ENCODE measurements at places on chromosomes 6 and 20. TPM values are rescaled to one million over a fixed set of nuclear protein-coding genes. Genes with fewer than 3 reads are reported as not detected.

DNA sequence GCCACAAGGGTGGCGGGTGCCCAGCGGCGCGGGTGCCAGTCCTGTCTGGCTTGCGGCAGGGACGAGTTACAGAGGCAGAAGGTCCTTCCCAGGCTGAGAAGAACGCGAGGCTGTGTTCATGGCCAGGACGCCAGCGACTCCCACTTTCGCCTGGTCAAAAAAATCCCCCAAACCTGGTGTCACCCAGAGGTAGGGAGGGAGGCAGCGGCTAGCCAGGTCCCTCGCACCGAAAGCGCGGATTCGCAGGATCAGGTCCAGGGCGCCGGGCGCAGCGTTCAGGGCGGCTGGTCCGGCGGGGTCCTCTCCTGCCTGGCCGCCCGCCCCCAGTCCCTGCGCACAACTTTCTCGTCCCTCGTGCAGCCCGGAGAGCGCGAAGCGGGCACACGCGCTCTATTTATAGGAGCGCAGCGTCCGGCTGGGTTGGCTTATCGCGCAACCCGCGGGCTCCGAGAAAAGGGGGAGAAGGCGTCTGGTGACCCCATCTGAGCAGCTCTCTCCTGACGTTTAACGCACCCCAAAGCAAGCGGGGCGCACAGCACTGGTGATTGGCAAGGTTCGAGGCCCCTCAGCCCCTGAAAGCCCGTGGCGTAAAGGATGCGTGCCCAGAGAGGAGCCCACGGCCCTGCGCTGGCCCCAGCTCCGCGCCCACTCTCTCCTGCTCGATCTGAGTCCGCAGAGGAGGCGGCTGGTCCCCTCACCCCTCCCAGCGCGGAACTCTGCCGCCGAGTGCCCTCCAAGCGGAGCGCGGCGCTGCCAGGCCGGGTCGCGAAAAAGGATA lies 519 bp downstream of the CBLN4 start:
- DNase-seq = no peak

- no peak for DNase-seq
These were observed 350.8 kb upstream of the TSHZ2 start for GRCh38 chr20:52621401-52621800.

DNA sequence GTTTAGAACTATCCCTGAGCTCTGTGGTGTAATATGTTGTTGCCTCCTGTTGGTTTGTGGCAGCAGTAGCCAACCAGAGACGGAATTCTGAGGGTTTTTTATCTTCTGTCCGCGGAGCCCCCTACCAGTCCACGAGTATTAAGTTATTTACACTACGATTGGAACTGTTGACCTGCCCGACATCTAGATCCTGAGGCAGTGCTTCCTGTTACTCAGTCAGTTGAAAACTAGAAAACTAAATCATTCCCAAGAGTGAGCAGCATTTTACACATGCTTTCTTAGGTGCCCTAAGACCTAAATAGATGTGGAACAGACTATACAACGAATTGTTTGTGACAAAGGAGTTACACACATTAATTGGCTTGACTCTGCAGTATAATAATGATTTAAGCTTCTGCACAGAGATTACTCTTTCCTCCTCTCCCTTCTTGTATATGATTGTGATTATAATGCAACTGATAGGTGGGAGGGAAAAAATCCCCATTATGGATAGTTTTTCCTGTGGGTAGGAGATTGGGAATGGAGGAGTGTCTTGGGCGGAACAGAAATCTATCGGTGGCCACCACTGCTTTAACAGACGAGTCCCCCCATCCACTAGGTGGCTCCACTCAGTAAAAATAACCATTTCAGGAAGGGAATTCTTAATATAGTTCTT lies 1.7 kb downstream of the LOC128125822 start:
- DNase-seq = no peak

- no peak for DNase-seq
These were observed 144.6 kb downstream of the MTHFD1L start for GRCh38 chr6:151010071-151010470.

- DNase-seq = no peak
These were observed 38.0 kb downstream of the TTLL9 start for GRCh38 chr20:31908424-31908823.

- no peak for DNase-seq
These were observed 13.3 kb downstream of the RSPH9 start for GRCh38 chr6:43658161-43658560.

- no peak for DNase-seq
These were observed 144.7 kb downstream of the QRSL1 start for GRCh38 chr6:106773996-106774629.

GRCh38 chr20:62686869-62687830 lies 21.5 kb upstream of the NTSR1 start:
- DNase-seq = no peak

Gene HMGA1
- 45.7 TPM for total RNA-seq

Gene RUNX2
- total RNA-seq = 0.24 TPM

Gene TAB2
- 58.0 TPM for total RNA-seq

Gene PSORS1C1
- total RNA-seq = 1.2 TPM

GRCh38 chr20:57475388-57476083 lies 49.4 kb downstream of the CTCFL start:
- no peak for DNase-seq

- no peak for DNase-seq
These were observed 35.7 kb upstream of the MLN start for GRCh38 chr6:33839399-33840047.

DNA sequence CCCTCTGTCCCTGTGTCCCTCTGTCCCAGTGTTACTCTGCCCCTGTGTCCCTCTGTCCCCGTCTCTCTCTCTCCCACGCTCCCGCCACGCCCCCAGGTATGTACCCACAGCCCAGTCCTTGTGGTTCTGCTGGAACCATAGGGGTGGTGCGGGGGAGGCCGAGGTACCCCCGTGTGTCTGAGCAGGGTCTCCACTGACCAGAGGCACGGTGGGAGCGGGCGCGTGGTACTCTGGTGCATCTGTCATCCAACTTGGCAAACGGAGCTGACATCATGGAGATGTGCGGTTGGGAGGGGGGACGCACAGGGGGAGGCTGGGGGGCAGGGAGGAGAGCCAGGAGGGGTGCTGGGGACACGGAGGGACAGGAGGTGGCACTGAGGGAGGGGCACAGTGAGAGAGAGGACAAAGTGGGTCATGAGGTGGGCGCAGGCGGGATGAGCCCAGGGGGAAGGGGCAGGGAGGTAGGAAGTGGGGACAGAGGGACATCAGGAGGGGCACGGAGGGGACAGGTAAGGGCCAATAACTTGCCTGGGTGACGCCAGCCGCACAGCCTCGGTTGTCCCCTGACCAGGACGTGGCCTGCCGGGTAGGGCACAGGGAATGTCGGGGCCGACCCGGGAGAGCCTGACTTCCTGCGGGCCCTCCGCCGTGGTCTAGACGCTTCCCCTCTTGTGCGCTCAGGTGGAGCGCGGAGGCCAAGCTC lies 163.6 kb upstream of the PDE10A start:
- no peak for DNase-seq

Gene FOXP4
- total RNA-seq = 14.4 TPM

Gene MUC22
- 0.19 TPM for total RNA-seq

GRCh38 chr20:63886921-63887320 lies 8.0 kb upstream of the DNAJC5 start:
- DNase-seq = no peak

Gene MAP7
- total RNA-seq = 2.1 TPM

DNA sequence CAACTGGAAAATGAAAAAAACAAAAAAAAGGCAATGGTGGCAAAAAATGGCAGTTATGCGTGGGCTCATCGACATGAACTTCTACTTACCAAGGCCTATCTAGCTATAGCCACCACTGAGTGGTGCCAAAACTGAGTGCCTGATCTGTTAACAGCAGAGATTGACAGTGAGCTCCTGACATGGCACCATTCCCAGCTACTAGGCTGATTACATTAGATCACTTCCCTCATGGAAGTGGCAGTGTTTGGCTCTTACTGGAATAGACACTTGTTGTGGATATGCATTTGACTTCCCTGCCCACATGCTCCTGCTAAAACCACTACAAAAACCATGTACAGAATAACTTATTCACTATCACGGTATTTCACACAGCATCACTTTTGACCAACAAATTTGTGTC lies 216.1 kb upstream of the SGK1 start:
- no peak for DNase-seq

DNA sequence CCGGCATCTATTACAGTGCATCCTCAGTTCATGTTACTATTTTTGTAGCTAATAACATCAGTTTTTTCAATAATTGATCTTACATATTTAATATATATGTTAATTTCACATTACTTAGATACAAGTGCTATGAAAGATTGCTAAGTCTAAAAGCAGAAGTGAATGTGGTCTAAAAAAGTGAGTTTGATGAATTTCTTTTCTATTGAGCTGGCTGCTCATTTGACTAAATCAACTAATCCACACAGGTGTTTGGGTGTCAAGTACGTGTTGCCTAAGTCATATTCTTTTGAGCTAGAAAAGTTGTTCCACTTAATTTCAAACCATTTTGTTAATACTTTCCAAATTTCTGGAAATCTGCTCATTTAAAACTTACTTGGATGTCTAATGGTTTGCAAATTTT lies 46.6 kb upstream of the EZR start:
- no peak for DNase-seq

- DNase-seq = no peak
These were observed 304.7 kb upstream of the SGK1 start for GRCh38 chr6:134622382-134623173.

DNA sequence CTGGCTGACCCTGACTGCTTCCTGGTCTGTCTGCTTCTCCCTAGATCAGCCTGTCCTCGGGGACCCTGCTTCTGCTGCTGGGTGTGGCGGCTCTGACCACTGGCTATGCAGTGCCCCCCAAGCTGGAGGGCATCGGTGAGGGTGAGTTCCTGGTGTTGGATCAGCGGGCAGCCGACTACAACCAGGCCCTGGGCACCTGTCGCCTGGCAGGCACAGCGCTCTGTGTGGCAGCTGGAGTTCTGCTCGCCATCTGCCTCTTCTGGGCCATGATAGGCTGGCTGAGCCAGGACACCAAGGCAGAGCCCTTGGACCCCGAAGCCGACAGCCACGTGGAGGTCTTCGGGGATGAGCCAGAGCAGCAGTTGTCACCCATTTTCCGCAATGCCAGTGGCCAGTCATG lies 6.3 kb downstream of the NRSN2 start:
- DNase-seq = no peak

DNA sequence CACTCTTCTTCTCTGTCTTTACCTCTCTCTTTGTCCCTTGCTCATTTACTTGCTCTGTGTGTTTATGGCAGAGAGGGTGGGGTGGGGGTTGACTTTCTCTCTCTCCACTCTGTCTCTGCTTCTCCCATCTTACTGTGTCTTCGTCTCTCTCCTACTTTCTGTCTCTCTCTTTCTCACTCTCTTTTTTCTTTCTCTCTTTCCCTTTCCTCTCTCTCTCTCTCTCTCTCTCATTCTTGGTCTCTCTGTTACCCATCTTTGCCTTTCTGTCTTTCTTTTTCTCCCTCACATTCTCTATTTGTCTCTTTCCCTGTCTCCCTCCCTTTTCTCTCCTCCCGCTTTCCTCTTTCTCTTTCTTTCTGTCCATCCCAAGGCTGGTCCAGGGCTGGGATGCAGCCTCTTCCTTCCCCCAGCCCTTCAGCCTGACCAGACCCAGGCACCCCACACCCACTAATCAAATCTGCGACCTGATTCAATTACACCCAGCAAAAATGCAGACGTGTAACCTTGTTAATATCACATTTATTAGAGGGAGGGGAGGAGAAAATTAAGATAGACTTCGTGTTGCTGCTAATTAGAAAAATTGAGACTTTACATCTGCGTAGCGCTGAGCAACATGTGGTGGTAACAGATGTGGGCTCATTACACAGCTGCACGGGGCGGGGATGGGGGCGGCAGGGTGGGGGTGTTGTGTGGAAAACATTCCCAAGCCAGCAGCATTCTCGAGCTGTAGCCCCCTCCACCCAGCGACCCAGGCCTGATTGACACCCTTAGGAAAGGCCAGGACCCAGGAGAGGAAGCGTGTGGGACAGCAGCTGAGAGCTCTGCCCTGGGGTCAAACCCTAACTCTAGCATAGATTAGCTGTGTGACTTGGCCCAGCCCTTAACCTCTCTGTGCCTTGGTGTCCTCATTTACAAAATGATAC lies 124.9 kb upstream of the MAFB start:
- DNase-seq = no peak

Gene C20orf202
- total RNA-seq = 0.35 TPM

GRCh38 chr20:23211164-23211563 lies 125.0 kb upstream of the CD93 start:
- DNase-seq = no peak

DNA sequence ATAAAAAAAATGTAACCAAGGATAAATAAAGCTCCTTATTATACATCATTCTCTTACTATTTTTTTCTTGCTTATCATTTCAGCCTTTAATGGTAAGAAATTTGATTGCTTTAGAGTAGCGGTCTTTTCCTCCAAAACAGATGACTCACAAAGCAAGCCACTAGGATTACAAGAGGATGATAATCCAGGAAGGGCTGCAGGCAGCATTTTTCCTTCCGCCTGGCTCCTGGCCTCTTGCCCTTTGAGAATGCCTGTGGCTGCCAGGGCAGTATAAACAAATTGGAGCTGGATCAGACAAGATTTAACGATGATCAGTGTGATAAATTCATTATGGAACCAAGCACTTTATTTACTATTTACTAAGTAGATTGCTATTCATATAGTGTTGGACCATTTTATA lies 9.7 kb upstream of the FBXL4 start:
- DNase-seq = no peak

DNA sequence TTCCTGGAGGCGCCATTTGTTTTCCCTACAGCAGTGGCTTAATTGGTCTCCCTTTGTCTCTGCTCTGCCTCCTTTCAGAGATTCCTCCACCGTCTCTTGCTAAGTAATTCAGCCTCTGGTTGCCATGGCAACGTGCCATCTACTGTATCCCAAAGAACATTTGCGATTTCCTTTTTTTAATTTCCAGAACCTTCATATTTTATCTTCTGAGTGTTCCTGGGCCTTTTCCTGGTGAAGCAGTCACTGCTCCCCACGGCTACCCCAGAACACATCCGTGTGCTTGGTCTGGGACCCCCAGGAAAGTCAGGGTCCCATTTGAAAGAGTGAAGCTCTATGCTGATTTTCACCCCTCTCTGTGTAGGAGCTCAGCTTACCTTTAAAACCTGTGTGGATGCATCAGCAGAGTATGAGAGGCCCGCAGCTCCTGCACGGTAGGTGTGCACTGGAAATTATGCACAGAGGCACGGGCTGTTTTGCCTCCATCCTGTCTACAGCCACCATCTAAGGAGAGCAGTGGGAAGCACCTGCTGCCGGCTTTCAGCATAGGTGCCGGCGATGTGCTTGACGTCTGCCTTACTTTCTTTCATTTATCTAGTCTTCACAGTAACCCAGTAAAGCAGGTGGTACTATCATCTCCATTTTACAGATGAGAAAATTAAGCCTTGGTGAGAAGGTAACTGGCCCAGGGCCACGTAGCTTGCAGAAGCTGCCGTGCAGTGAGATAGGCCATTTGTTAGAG lies 122.8 kb downstream of the SYCP2 start:
- DNase-seq = no peak

GRCh38 chr6:37289931-37290330 lies 32.0 kb upstream of the TMEM217 start:
- DNase-seq = no peak
